ENCODE measurements at places on chromosomes 4 and X.

DNA sequence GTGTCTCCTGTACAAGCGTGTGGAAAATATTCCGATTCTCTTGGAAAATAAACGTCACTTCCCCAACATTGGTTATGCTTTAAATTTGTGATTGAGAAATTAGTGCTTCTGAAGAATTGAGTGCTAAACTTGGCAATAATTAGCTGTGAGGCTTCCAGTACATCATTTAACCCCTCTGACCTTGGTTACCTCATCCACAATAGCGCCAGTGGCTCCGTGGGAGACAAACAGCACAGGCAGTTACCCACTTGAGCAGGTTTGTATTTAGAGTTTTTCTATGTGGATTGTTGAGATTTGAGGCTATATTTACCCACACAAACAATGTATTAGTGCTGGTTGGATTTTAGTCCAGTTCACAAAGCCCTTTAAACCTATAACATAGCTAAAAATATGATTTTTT is 476.5 kb downstream of the NKX6-1 start:
- no peak for DNase-seq

GRCh38 chrX:10901290-10901633 is 209.9 kb upstream of the HCCS start:
- DNase-seq, result no peak

GRCh38 chrX:109351557-109351956 is 130.3 kb downstream of the GUCY2F start:
- DNase-seq, result no peak

- DNase-seq, result peak; percentile 84
These were observed 17.3 kb downstream of the TBC1D14 start for GRCh38 chr4:6926681-6927478.
